ENCODE measurements at places on chromosomes 6 and 20. TPM values are rescaled to one million over a fixed set of nuclear protein-coding genes. Genes with fewer than 3 reads are reported as not detected.

The GJE1 gene
- not detected for total RNA-seq

The TSPYL1 gene
- total RNA-seq: 41.0 TPM

The SIM1 gene
- total RNA-seq: not detected

The TMEM74B gene
- total RNA-seq: 4.2 TPM

The SLC17A1 gene
- total RNA-seq: not detected

The BRPF3 gene
- total RNA-seq: 18.7 TPM

The CALHM4 gene
- total RNA-seq: not detected

The LHFPL5 gene
- not detected for total RNA-seq

The TBX18 gene
- 9.8 TPM for total RNA-seq

The C4B gene
- 23.1 TPM for total RNA-seq

The ARMC12 gene
- total RNA-seq: not detected

The SLC17A2 gene
- total RNA-seq: not detected

The DACT2 gene
- total RNA-seq: 1.5 TPM

The GGTLC1 gene
- total RNA-seq: not detected

The TSPO2 gene
- total RNA-seq: not detected

The RMND1 gene
- total RNA-seq: 15.7 TPM

The HSF2 gene
- total RNA-seq: 27.5 TPM

The SLC2A10 gene
- total RNA-seq: 21.6 TPM

The NOX3 gene
- not detected for total RNA-seq

The C20orf141 gene
- total RNA-seq: not detected

The IGF2R gene
- total RNA-seq: 73.4 TPM

The CYP24A1 gene
- total RNA-seq: 5.9 TPM

The PXDC1 gene
- total RNA-seq: 75.9 TPM

The NTSR1 gene
- 0.49 TPM for total RNA-seq

The EHMT2 gene
- total RNA-seq: 45.2 TPM

The SIRPA gene
- 52.3 TPM for total RNA-seq
